Naive thymus-derived CD4-positive, alpha-beta T cell (primary cell): ENCODE measurements at places on chromosomes 3 and 15. TPM values are rescaled to one million over a fixed set of nuclear protein-coding genes. Genes with fewer than 3 reads are reported as not detected.

The MFGE8 gene
- total RNA-seq, result 90.3 TPM

The ZMYND10 gene
- 0.91 TPM for total RNA-seq

The LMAN1L gene
- 0.35 TPM for total RNA-seq

The PLSCR5 gene
- total RNA-seq, result not detected

The CKMT1B gene
- total RNA-seq, result not detected

The IL17RC gene
- total RNA-seq, result 3.2 TPM

The KCNMB3 gene
- total RNA-seq, result 0.97 and 1.6 TPM in 2 replicates

The LARP6 gene
- total RNA-seq, result not detected

The LRRC3B gene
- total RNA-seq, result not detected
